ENCODE measurements at places on chromosomes 5 and 9.

DNA sequence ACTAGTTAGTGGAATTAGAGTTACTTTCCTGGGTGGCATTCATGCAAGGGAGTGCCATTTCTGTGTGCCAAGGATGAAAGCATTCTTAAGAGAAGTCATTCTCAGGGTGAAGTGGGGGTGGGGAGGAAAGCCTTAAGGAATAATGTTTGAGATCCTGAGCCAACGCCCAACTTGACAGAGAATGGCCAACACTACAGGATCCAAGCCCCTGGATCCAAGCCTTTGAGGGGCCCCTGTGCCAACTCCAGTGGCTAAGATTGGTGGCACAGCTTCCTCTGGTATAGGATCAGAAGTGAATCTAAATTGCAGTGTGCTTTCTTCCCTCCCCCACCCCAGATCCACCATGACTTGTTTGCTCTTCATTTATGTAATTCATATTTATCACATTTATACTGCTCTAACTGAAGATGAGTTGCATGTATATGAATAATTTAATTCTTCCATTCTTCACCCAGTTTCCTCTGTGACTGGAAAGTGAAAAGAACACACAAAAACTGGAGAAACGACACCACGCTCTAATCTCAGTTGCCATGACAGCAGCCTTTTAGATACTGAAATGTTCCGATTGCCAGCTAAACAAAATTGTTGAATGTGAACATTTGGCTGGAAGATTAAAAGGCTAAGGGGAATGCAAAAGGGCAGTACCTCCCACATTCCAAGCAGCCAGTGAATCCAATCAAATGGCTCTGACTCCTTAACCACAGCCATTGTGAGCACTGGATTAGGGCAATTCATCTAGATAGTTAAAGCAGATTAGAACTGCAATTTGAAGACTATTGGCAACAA, 4.5 kb downstream of the ZNF608 start:
- no peak for DNase-seq

GRCh38 chr9:130451509-130452388, 7.0 kb downstream of the ASS1 start:
- DNase-seq, result peak; percentile 80

DNA sequence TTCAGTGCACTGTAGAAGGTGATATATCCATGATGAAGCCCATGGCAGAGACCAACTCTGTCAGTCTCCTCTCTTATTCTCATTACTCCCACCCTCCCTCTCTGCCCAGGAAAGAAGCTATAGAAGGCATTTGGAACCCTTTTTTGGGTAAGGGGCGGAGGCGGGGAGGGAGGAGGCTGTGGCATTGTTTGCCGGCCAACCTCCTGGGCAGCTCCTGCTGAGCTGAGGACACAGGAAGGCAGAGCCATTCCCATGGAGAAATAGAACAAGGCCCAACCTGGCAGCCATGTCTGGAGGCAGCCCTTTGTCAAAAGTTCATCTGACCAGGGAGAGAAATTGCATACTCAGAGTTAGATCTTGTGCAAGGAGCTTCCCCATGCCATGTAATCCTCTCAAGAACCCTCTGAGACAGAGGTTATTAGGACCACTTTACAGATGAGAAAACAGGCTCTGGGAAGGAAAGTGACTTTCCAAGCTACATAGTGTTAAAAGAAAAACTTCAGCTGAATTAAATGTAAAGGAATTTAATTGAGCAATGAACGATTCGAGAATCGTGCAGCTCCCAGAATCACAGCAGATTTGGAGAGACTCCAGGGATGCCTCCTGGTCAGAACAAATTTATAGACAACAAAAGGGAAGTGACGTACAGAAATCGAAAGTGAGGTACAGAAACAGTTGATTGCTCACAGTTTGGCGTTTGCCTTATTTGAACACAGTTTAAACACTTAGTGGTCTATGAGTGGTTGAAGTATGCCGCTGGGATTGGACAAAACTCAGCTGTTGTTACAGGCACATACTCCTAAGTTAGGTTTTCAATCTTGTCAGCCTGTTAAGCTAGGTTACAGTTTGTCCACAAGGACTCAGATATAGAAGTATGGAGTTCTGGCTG, 158.6 kb downstream of the MELK start:
- DNase-seq, result no peak

GRCh38 chr9:76643399-76644117, 120.7 kb upstream of the PCA3 start:
- peak; percentile 13 for DNase-seq

GRCh38 chr9:107239474-107239873, 43.6 kb upstream of the RAD23B start:
- no peak for DNase-seq

GRCh38 chr5:145941096-145941447, 4.7 kb downstream of the SH3RF2 start:
- DNase-seq, result no peak

- no peak for DNase-seq
Observed at GRCh38 chr5:19739671-19740070, 248.3 kb downstream of the CDH18 start.

GRCh38 chr5:148255456-148255855, 13.1 kb upstream of the SPINK13 start:
- DNase-seq, result no peak

GRCh38 chr5:71740015-71740753, 21.1 kb downstream of the CARTPT start:
- DNase-seq, result no peak

GRCh38 chr5:86360801-86361200, 256.9 kb upstream of the COX7C start:
- no peak for DNase-seq

DNA sequence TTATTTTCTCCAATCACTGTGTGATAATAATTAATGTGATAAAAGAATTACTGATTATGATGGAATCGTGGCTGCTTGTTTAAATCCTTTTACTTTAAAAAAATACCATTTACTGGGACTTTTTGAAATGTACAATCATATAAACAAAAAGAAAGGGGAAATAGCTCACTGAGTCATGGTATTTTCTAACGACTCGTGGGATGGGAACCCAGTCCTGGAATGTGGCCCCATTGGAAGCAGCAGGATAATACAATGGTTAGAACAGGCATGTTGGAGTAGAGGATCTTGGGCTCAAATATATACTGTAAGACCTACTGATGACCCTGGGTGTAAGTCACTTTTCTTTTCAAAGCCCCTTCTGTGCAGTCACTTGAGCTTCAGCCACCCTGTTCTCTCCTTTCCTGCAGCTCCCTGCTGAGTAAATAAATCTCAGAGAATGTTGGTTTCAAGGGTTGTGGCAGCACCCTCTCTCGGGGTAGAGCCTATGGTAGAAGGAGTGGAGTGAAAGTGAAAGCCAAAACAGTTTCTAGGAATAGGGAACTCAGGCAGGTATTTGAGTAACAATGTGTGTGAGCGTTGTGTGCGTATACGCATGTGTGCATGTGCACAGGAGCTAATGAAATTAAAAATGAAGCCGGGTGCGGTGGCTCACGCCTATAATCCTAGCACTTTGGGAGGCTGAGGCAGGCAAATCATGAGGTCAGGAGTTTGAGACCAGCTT, 40.8 kb upstream of the LARP1 start:
- no peak for DNase-seq
